ENCODE measurements at places on chromosomes 12 and 14. TPM values are rescaled to one million over a fixed set of nuclear protein-coding genes. Genes with fewer than 3 reads are reported as not detected.

The CCDC196 gene
- total RNA-seq = not detected

The OR11H7 gene
- not detected for total RNA-seq

The LPCAT3 gene
- 31.5 TPM for total RNA-seq

The LPAR5 gene
- total RNA-seq = 0.59 TPM

The SENP1 gene
- 12.8 TPM for total RNA-seq

The TAS2R50 gene
- not detected for total RNA-seq

The ACVRL1 gene
- 0.07 TPM for total RNA-seq

The AQP6 gene
- total RNA-seq = not detected

The FAIM2 gene
- total RNA-seq = 0.14 TPM

The LIN7A gene
- 0.38 TPM for total RNA-seq

The DTX3 gene
- 18.1 TPM for total RNA-seq

The DYRK4 gene
- total RNA-seq = 47.0 TPM

The FOXM1 gene
- 97.0 TPM for total RNA-seq

The ADGRD1 gene
- total RNA-seq = 0.57 TPM

The EID3 gene
- total RNA-seq = 8.5 TPM

The COX8C gene
- total RNA-seq = not detected

The CD4 gene
- total RNA-seq = not detected

The NOS1 gene
- total RNA-seq = 0.52 TPM

The LMNTD1 gene
- not detected for total RNA-seq

The C12orf54 gene
- total RNA-seq = not detected

The CACNA1C gene
- 0.03 TPM for total RNA-seq

The PTGER2 gene
- 1.5 TPM for total RNA-seq

The DICER1 gene
- 21.4 TPM for total RNA-seq

The EPYC gene
- not detected for total RNA-seq

The PKP2 gene
- total RNA-seq = 2.1 TPM

The TMEM119 gene
- not detected for total RNA-seq

The MVK gene
- total RNA-seq = 6.5 TPM

The AGAP2 gene
- 0.16 TPM for total RNA-seq

The SMCO2 gene
- 0.13 TPM for total RNA-seq

The SLC39A2 gene
- total RNA-seq = not detected
